ENCODE measurements at places on chromosomes 2 and 18.
A peak's percentile ranks its signal among the peaks of the same experiment; 100 is the strongest.

- no peak for DNase-seq
Measured at GRCh38 chr18:13577781-13578180, 148.6 kb downstream of the FAM210A start.

GRCh38 chr2:25383806-25384205, 42.1 kb upstream of the DNMT3A start:
- no peak for DNase-seq

DNA sequence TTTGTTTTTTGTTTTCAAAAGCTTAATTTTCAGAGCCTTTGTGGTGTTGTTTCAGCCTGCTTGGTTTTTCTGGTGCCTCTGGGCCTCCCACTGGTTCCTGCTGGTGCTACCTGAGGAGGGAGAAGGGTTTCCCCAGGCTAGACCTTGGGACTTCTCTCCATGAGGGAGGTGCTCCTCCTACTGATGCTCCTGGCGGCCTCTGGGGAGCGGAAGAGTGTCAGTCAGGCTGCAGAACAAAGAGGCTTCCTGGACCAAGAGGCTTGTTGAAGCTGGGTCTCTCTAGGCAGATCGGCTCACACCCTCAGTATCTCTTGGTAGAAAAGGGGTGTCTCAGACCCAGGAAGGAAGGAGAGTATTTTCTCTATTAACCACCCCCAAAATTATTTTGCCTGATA, 32.2 kb downstream of the RFX8 start:
- DNase-seq = no peak

- no peak for DNase-seq
Measured at GRCh38 chr2:123453772-123454171, 571.3 kb upstream of the CNTNAP5 start.

DNA sequence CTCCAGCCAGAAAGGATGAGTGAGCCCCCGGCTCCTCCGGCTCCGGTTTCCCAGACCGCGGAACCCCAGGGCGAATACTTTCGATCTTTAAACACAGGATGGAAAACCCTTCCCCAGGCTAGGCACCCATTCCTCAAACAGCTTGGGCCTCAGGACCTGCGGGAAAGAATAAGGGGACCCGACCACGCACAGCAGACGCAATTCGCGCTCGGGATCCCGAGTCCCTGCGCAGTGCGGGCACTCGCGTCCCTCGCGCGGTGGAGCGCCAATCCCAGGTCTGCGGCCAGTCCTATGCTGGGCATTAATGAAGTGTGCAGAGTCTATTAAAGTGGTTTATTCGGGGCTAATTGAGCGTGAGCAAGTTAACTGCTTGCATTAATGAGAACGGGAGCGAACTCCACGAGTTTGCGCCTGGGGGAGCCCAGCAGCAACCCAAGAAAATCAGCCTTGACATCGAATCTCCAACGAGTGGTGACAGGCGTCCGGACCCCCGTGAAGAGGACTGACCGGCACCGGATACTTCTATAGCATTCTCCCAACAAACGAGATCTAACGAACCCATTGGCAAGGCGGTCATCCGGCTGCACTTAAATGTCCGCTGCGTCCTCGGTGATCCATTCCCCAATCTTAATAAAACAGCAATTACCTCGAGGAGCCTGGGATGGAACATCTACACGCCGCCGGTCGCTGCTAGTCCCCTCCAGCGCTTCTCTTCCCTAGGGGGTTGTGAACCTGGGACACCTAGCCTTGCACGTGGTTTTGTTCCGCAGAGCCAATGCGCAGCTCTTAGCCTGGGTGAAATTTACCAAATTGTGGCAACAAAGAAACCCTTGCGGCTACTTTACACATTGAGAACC, 1.6 kb downstream of the OSR1 start:
- no peak for DNase-seq

GRCh38 chr2:239948100-239948881, 76.9 kb downstream of the NDUFA10 start:
- peak; percentile 21 for DNase-seq

DNA sequence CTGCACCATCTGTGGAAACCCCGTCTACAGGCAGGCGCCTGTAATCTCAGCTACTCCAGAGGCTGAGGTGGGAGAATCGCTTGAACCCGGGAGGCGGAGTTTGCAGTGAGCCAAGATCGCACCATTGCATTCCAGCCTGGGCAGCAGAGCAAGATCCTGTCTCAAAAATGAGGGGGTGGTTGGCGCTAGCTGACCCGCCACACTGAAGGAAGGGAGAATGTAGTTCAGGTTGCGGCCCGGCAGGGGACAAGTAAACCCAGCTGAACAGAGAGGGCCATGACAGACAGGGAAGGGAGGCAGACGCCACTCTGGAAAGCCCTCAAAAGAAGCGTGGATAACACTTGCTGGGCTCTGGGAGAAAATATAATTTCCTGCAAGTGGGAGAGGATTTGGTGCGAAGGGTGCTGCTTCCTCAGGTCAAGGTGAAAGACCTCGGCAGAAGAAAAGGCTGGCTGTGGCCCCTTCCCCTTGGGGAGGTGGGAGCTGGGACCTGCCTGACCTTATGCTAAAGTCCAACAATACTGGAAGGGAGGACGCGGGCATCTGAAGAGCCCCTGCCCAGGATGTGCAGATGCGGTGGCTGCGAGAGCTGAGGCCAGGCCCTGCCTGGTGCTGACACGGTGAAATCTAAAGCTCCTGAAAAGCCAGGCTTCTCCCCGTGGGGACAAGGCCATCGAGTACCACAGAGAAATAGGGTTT, 3.7 kb upstream of the SFT2D3 start:
- DNase-seq = no peak

GRCh38 chr18:10420561-10421352, 33.7 kb upstream of the APCDD1 start:
- no peak for DNase-seq

DNA sequence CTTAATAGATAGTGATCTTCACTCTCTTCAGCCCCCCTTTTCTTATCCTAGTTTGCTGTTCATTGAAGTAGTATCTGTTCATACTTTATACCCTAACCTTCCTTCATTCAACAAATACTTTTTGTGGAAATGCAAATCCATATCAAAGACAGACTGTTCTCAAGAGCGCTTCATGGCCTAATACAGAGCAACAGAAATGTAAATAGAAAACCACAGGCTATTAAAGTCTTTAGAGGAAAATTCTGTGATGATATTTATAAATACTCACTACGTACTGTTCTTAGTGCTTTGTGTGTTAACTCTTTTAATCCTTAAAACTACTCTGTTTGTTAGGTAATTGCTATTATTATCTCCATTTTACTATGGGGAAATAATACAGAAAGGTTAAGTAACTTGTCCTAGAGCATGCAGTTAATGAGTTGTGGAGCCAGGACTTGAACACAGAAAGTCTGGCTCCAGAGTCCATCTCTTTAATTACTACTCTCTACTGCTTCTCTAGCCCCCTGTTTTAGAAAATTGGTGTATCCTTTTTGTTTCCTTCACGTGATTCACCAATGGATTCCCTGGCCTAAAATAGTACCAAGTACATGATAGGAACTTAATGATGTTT, 2.9 kb downstream of the MDH1 start:
- no peak for DNase-seq

DNA sequence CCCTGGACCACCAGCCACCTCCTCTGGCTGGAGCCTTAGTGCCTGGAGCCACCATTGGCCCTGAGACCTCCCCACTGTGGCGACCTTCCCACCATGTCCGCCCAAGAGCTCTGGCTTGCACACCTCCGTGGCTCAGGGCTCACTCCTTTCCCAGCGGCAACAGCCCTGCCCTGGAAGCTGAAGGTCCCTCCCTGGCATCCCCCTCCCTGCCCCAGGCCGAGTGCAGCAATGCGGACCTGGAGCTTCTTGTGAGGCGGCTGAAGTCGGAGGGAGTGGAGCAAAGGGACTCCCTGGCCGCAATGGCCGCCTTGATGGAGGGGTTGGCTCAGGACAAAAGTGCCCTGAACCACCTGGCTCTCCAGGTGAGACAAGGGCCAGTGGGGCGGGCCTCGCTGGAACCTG, 28.6 kb downstream of the CROCC2 start:
- DNase-seq = no peak
